Psoas muscle (tissue), 8 donors: ENCODE measurements at places on chromosomes 12 and 14. TPM values are rescaled to one million over a fixed set of nuclear protein-coding genes. Genes with fewer than 3 reads are reported as not detected.
A peak's percentile ranks its signal among the peaks of the same experiment; 100 is the strongest.

The ZC3H10 gene
- total RNA-seq = 7.7 TPM

The NEUROD4 gene
- total RNA-seq = not detected

The CYP27B1 gene
- total RNA-seq = 0.50 TPM

The CCDC197 gene
- total RNA-seq = 3.1 TPM

The GLS2 gene
- not detected for total RNA-seq

The OTOGL gene
- total RNA-seq = 0.26 TPM

GRCh38 chr14:93994919-93995682, 2.0 kb upstream of the CCDC197 start:
- no peaks in the 10 kb centered on the region for H3K36me3 ChIP-seq
- no peaks in the 10 kb centered on the region for H3K27me3 ChIP-seq
- peak overlapping the region; percentile 93 for H3K27ac ChIP-seq
- peak; percentile 92 for DNase-seq

DNA sequence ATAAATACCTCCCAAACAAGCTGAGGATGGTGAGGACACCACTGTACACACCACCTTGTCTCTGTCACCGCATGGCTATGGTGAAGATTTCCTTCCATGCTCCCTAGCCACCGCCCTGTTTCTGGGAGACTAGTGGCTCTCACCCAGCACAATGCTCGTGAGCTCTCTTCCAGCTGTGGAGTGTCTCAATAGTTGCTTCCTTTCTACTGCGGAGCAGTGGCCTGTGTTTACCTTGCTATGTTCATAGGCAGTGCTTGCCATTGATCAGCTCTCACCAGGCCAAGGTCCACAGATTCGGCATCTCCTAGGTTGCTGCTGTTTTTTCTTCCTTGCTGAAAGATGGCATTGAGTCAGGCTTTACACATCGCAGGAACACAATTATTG, 313.6 kb upstream of the RTL1 start:
- DNase-seq = peak; percentile 5
- H3K27ac ChIP-seq = no peak overlapping the region
- H3K4me3 ChIP-seq = no peak overlapping the region
- H3K4me1 ChIP-seq = no peaks in the 10 kb centered on the region
- no peaks in the 10 kb centered on the region for H3K27me3 ChIP-seq

DNA sequence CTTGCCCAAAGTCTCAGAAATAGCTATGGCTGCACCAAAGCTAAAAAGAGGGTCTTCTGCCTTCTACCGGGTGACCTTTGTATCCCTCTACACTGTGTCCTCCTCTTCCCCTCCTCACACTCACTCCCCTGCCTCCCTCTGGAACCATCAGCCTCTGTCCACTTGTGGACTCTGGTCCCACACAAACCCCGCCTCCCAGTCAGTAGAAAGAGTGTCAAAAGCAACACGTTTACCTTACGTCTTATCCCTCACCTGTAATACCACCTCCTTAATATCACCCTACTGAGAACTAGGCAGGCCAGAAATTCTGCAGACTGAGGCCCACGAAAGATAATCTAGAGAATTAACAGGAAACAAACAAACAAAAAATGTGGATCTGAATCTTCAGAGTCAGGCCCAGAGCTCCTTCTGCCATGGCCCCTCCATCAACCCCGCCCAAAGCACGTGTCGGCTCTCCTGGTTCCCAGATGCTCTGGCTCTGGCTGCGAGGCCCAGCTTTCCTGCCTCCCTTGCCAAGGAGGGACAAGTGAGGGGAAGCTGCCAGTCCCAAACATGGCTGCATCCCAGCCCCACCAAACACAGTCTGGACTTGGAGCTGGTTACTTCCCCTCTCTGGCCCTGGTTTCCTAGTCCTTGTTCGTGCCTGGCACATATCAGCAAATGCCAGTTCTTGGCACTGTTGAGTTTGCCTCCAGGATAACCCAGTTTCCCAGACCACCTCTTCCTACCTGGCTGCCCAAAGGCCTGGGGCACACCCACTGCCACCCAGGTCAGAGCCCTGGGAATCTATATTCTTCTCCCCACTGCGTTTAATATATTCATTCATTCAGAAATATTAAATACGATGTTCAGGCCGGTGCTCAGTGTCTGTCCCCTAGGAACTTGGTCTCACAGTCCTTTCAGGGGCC, 2.7 kb downstream of the ACTN1 start:
- H3K36me3 ChIP-seq = no peaks in the 10 kb centered on the region
- DNase-seq = peak; percentile 26
- peaks cover 6% of the 10 kb centered on the region for H3K4me1 ChIP-seq
- no peaks in the 10 kb centered on the region for H3K27me3 ChIP-seq
- H3K27ac ChIP-seq = peak overlapping the region; percentile 82
- H3K4me3 ChIP-seq = peak overlapping the region; percentile 89

DNA sequence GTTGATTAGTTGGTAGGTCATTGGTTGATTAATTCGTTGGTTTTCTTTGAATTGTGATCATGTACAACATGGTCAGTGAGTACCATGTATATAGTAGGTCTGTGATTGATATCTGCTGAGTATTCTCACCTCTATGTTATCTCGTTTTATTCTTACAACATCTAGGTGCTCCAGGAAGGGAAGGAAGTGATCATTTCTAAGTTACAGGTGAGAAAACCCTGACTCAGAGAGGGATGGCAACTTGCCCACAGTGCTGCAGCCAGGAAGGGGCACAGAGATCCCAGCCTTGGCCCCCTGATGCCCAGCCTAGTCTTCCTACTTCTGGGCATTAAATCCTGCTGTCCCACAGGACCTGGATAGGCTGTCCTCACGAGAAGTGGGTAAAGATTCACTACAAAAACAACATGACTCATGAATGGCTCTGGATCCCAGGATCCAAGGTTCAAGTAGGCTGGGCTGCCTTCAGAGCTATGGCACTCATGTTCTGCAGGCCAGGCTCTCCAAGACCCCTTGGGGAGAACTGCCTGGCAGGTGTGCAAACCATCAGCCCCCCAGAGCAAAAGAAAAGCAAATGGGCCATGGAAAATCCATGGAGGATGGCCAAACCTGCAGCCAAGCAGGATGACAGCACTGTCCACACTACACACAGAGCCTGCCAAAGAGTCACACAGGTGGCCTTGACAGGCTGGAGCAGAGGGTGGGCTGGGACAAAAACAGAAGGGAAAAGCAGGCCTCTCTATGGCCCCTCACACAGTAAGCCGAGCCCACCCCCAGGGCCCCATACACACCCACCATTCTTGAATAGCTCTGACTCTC, 146.2 kb downstream of the BCL11B start:
- no peaks in the 10 kb centered on the region for H3K36me3 ChIP-seq
- no peak for DNase-seq
- no peak overlapping the region for H3K27ac ChIP-seq
- H3K4me3 ChIP-seq = no peak overlapping the region
- H3K27me3 ChIP-seq = no peaks in the 10 kb centered on the region

- H3K36me3 ChIP-seq = no peaks in the 10 kb centered on the region
- H3K4me3 ChIP-seq = no peak overlapping the region
- peaks cover 3% of the 10 kb centered on the region for H3K4me1 ChIP-seq
- no peaks in the 10 kb centered on the region for H3K27me3 ChIP-seq
Measured at GRCh38 chr12:13193505-13194231, 2.9 kb upstream of the EMP1 start.

GRCh38 chr12:18634382-18634781, 103.4 kb downstream of the PLCZ1 start:
- no peaks in the 10 kb centered on the region for H3K36me3 ChIP-seq
- H3K4me1 ChIP-seq = no peaks in the 10 kb centered on the region
- no peak overlapping the region for H3K27ac ChIP-seq
- H3K27me3 ChIP-seq = no peaks in the 10 kb centered on the region
- DNase-seq = no peak

DNA sequence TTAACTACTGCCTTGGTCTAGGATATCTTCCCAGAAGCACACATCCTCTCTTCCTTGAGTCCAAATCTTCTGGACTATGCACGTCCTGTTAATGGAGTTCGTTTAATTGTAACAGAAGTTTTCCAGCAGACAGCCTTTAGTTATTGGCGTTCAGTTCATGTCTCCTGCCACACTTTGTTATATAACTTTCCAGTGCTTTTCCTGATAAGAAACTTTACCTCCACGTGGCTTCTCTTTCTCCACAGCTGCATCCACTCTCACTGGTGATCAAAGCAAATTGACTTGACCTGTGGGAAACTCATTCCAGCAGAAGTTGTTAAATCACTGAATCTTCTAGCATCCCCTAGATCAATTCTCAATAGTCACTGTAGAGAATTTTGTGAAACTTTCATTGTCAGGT, 19.0 kb downstream of the PTPN21 start:
- H3K27me3 ChIP-seq = no peaks in the 10 kb centered on the region
- H3K27ac ChIP-seq = peak overlapping the region; percentile 9

DNA sequence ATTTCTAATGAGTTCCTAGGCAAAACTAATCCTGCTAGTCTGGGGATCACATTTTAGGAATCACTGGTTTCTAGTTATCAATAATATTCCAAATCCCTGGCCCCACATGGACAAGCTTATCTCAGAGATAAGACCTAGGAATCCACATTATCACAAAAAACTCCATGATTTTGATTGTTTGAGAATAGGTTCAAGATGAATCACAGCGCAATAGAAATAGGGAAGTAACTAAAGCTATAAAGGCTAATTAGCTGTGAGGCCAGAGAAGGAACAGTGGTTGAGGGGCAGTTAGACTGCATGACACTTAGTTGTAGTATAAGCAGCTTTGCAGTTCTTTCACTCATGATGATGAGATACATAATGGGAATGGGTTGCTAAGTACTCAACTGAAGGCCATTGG, 13.1 kb upstream of the ATP5F1B start:
- H3K27ac ChIP-seq = no peak overlapping the region
- peaks cover 20% of the 10 kb centered on the region for H3K36me3 ChIP-seq
- H3K4me1 ChIP-seq = no peaks in the 10 kb centered on the region
- H3K27me3 ChIP-seq = no peaks in the 10 kb centered on the region
- no peak for DNase-seq
- H3K4me3 ChIP-seq = no peak overlapping the region

DNA sequence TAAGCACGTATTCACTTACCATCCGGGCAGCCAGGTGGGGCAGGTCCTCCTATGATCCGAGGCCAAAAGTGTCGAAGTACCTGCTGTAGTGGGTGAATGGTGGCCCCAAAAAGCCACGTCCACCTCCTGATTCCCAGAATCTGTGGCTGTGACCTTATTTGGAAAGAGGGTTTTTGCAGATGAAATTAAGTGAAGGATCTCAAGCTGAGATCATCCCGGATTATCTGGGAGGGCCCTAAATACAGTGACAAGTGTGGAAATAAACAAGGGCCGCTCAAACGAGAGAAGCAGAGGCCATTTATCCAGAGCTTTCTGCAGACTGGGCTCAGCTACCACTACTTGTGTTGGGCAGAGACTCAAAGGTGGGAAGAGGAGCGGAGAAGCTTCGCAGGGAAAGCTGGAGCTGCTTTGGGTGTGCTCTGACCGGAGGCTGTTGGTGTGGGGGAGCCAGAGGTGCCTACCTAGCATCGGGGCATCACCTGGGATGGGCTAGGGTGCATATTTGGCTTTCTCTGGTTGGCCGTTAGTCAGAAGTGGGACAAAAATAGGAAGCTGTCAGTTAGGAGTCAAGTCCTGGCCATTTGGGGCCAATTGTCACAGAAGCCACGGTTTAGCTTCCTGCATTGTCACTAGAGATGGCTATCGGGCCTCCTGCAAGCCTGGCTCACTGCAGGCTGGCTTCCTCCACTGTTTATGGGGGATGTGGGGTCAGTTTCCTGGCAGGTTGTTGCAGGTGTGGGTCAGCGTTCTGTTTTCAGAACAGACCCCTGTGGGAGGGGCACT, 27.8 kb upstream of the DLK1 start:
- H3K27ac ChIP-seq = no peak overlapping the region
- DNase-seq = no peak
- H3K4me3 ChIP-seq = no peak overlapping the region
- no peaks in the 10 kb centered on the region for H3K4me1 ChIP-seq
- peaks cover 2% of the 10 kb centered on the region for H3K27me3 ChIP-seq

GRCh38 chr14:103521438-103521950, 1.1 kb downstream of the CKB start:
- peak overlapping the region; percentile 62 for H3K4me3 ChIP-seq
- peaks cover 22% of the 10 kb centered on the region for H3K4me1 ChIP-seq
- no peaks in the 10 kb centered on the region for H3K27me3 ChIP-seq
- no peak overlapping the region for H3K27ac ChIP-seq
- H3K36me3 ChIP-seq = no peaks in the 10 kb centered on the region
